ENCODE measurements at places on chromosomes 5 and 9. TPM values are rescaled to one million over a fixed set of nuclear protein-coding genes. Genes with fewer than 3 reads are reported as not detected.

DNA sequence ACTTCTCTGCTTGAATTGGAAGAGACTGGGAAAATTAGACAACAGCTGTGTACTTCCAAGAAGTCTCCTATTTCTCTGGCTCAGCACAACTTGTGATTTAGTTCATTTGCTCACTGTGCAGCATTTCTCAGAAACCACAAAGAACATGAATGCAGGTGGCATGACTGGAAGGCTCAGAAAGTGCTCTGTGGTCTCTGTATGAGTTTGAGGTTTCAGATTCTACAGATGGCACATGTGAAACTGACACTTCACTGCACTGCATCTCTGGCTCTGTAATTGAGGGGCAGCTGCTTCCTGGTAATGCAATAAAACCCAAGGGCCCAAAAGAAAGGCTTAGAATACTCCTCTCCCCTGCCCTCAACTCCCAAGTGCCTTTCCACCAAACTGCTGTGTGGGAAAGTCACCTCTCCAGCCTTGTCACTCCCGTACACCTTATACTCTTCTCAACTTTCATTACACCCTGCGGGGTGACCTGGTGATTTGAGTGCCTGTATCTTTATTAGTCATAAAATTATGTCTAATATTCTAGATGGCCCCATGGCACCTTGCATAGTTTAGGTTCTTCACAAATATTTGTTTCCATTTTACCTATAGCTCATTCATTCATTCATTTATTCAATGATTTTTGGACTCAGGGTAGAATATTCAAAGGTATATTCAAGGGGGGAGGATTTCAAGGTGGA is 82.5 kb downstream of the ESM1 start:
- no peak for DNase-seq

C5orf47 gene
- not detected for total RNA-seq

IFNB1 gene
- total RNA-seq, result not detected

- no peak for DNase-seq
Measured at GRCh38 chr5:60541980-60542379, 158.0 kb downstream of the DEPDC1B start.

GRCh38 chr5:134130239-134130945 is 15.9 kb downstream of the TCF7 start:
- DNase-seq, result peak; percentile 12

- DNase-seq, result no peak
Measured at GRCh38 chr9:12794101-12794799, 19.4 kb downstream of the LURAP1L start.

DNA sequence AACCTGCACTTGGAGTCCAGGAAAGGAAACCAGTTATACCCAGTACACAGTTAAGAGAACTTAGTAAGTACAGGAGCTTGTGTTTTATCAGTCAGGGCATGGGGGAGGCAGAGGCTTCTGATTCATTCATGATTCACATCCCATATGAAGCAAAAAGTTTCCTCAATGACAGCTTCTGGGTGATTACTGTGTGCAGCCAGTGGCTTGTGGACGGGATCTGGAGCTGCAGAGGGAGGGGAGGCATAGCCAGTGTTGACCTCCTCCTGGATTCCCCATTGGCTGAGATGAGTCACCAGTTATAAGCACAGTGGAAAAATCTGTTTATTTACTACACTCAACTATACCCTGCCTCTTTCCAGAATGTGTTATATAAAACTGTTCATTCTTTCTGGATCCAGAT is 17.7 kb downstream of the IL31RA start:
- DNase-seq, result peak; percentile 40

PLCXD3 gene
- 25.2 TPM for total RNA-seq

DNA sequence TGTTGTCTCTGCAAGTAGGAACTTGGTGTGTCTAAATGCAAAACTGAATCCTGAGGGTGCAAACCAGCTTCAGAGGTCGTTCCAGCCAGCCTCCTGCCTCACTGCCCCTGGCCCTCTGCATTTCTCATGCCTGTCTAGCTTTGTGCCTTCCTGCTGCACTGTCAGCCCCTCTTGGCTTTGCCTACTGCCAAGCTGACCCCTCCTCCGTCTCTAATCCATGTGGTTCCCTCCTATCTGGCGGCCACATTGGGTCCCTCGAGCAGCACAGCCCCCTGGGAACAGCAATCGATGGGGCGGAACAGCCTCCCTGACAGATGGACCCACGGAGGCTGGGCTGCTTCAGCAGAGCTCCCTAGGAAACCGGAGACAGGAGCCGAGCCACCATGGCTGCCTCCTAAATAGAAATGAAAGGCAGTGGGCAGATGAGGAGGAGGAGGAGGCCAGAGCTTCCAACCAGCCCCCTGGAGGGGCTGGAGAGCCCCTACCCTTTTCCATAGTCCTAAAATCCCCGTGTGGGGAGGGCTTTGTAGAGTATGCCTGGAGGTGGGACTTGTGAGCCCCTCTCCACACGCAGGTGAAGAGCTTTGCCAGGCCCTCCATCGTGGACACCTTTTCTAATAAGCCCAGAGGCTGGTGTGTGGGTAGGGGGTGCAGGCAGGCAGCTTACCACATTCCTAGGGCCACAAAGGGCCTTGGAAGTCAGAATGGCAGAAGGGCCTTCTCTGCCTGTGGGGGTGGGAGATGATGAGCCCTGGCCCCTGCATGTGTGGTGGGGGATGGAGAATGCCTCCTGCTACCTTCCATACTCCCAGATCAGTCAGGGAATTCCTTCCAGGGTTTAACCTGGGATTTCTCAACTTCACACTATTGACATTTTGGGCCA is 9.2 kb upstream of the CXXC5 start:
- DNase-seq, result no peak

DNA sequence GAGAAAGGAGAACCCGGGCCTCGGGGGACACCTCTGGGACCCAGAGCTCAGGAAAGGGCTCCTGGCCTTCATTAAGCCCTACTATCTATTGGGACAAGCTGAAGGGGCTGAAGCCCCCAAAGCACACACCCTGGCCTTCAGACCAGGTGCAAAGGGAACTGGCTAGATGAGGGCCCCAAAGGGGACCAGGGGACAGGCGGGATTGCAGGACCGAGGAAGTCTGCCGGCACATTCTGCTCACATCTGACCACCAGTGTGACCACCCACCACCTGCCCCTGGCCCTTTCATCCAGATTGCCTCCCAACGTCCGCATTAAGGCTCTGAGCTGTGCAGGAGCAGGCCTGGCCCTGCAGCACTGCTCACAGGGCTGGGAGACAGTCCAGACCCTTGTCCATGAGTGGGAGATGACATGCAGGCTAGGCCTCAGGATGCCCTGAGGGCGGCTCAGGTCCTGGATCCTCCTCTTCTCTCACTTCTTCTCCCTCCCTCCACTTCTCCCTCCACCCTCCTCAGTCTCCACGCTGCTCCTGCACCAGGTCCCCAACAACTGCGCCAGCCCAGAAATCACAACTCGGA is 19.2 kb downstream of the PSD2 start:
- peak; percentile 10 for DNase-seq

- no peak for DNase-seq
Measured at GRCh38 chr9:22700171-22700570, 253.5 kb downstream of the DMRTA1 start.

DNA sequence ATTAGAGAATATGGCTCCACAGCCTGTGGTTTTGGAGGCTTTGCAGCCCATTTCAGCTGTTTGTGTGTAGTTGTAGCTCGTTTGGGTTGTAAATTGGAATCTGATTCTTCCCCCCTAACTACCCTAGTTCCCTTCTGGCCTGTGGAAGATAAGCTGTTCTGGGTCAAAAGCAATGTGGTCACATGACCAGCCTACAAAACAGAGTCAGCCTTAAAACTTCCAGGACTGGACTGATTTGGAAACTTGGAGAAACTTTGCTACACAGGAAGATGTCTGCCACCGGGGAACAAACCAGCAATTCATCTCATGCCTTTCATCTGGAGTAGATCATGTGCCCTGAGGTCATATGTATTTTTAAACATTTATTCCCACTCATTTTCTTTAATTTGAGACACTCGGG is 83.8 kb downstream of the DAPK1 start:
- DNase-seq, result no peak

DNA sequence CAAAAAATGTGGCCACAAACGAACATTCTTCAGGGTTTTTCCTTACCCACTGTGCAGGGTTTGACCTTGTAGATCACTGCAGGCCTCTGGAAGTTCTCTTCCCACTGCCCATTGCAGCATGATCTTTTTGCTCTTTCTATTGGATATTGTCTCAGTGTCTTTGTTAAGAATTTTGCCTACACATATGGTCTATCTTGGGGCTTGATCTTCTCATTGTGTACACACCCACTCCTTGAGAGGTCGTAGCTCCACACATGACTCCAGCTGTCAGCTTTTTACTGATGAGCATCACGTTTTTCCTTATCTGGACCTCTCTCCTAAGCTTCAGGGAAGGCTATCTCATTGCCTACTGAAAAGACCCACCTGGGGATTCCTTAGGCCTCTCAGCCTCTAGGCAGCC is 3.0 kb upstream of the GLRX start:
- no peak for DNase-seq

HMGCS1 gene
- 43.8 TPM for total RNA-seq

DNA sequence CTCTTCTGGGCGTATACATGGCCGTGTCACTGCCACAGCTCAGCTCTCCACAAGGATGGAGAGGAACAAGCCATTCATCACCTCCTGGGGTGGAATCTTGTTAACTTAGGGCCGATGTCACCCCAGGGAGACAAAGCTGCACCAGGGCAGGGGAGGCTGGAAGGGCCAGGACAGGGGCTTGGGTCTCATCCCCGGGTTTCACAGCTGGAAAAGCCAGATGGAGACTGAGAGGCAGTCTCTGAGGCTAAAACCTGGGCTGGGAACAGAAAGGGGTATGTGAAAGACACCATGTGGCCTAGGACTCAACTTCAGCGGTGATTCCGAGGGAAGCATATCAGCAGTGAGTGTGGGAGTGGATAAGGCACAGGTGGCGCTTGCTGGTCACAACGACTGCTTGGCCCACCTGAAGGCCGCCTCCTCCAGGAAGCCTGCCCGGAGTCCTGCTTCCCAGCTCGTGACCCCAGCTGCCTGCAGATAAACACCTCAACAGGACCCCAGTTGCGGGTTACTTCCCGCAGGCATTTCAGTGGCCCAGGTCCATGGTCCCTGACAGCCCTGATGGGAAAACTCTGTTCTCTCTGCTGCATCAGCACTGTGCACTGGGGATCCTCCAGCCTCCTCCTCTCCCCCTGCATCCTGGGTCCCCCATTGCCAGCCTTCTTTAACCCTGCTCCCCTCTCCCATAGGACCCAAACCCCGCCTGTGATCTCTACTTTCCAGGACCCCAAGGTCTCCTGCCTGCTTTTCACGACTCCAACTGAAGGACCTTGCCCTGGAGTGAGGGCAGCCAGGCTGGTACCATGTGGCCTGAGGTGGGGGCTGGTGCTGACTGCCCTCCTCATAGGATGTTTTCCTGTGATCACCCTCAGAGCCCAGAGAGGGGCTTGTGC is 51.7 kb upstream of the FCN1 start:
- no peak for DNase-seq

DNA sequence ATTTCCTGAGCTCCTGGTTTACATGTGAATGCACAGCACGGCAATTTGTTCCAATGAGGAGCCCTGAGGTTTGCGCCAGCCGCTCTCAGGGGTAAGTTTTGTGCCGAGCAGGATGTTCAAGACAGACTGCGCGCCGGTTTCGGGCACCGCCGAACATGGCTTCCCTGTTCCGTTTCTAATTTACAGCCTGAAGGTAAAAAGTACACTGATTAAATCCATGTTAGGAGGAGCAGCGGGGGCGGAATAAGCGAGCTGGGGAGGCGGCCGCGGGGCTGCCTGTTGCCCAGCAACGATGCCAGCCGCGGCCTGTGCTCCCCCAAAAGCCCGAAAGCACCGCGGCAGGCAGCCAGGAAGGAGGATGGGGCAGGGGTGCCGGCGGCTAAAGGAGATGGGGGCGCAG is 6.4 kb downstream of the SOWAHA start:
- DNase-seq, result no peak

ADAMTS2 gene
- total RNA-seq, result 22.7 TPM

RAD50 gene
- 26.7 TPM for total RNA-seq

C5orf63 gene
- 7.8 TPM for total RNA-seq

GTF3C5 gene
- total RNA-seq, result 35.2 TPM

DNA sequence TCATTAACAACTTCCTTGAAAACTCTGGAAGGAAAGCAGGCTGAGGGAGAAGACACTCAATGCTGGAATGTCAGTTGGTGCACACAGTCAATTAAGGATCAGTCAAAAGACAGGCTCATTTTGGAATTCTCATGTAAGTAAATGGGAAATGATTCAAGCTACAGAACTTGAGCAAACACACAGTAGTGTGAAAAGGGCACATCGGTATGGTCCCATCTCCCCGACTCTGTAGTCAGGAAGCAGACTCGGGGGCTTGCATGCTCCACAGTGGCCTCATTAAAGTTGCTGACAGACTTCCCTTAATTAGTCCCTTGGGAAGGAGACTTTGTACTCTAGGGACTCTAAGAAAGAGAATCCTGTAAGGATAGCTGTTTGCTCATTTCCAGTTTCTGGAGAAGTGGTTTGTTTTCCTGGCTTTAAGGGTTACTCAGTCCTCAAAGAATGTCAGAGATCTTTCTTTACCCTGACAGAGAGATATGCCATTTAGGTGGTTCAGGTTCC is 339.2 kb downstream of the ADAMTS6 start:
- DNase-seq, result no peak

DNA sequence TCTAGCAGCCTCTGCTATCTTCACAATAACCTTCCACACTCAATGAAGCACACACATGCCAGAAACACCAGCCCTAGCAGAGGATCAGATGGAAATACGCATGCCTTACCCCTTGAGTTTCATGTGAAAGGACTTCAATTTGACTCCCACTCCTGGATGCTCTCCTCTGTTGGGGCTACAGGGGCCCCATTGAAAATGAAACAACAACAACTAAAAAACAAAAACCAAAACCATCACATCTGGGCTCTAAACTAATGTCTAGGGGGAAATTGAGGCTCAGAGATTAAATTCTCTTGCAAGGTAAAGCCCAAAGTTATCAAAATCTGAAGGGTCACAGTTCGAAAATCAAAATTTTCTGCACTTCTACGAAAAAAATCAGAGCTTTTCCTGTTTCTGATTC is 7.9 kb upstream of the RFESD start:
- no peak for DNase-seq

GRCh38 chr5:159094745-159095144 is 5.0 kb downstream of the EBF1 start:
- peak; percentile 91 for DNase-seq

GRCh38 chr9:22483528-22484070 is 37.0 kb downstream of the DMRTA1 start:
- DNase-seq, result no peak

DNA sequence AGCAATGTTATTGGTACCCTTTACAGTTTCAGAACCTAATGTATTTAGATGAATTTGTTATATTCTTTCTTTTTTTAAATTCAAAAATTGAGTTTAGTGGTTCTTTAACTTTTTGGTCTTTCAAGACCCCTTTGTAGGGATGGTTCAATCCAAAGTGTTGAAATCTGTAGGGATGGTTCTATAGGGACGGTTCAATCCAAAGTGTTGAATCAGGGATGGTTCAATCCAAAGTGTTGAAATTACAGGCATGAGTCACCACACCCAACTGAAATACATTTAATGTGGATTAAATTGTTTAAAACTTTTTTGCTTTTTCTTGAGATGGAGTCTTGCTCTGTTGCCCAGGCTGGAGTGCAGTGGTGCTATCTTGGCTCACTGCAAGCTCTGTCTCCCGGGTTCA is 30.6 kb downstream of the SNX2 start:
- no peak for DNase-seq
